ENCODE measurements at places on chromosomes 6 and 20.

GRCh38 chr20:458776-459175 lies 3.6 kb downstream of the TBC1D20 start:
- DNase-seq: no peak

DNA sequence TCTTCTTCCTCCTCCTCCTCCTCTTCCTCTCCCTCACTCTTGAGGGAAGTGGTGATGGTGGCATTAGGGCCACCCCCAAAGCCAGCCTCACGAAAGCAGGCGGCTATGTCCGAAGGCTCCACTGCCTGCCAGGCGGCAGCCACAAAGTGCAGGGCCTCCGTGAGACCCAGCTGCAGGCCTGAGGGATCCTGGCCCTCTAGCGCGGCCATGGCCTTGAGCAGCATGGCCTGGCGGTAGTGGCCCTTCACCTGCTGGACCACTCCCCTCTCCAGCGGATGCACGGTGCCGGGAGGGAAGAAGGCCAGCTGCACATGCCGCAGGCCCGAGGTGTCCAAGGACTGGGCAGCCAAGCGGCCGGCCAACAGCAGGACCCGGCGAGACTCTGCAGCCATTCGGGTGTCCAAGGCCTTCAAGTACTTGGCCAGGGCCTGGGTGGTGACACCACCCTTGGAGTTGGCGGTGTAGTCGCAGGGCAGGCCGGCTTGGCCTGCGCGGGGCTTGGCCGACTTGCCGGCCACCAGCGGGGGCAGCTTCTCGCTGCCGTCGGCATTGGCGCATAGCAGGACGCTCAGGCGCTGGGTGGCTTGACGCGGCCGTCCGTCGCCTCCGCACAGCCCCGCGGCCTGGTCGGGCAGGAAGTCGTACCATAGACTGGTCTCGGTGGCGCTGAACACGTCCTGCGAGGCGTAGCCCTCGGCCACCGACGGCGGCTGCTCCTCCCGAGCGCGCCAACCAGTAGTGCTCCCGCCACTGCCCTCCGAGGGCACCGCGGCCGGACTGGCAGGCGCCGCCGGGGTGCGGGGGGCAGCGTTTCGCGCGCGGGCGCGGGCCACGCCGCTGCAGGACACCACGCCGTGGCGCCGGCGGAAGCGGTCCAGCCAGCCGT lies 1.1 kb downstream of the CENPB start:
- no peak for DNase-seq

DNA sequence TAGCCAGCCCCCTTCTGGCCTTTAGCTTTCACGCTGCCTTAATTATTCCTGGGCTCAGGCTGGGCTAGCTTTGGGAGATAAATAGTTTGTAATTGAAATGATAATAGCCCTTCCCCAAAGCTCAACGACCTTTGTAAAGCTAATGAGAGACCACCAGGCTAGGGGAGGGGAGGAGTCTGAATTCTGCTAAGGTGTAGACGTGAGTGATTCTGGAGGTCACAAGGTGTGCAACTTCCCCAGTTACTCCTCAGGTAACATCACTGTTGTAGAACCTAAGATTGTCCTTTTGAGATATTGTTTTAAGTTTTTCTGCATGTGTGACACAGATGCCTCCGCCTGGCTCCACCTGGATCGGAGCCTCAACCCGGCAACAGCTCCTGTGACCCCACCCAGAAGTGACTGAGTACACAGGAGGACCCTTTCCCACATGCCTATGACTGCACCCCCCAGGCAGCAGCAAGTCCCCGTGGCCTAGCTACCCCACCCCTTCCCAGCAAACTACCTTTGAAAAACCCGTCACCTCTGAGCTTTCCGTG lies 5.8 kb upstream of the GPR31 start:
- DNase-seq: no peak

DNA sequence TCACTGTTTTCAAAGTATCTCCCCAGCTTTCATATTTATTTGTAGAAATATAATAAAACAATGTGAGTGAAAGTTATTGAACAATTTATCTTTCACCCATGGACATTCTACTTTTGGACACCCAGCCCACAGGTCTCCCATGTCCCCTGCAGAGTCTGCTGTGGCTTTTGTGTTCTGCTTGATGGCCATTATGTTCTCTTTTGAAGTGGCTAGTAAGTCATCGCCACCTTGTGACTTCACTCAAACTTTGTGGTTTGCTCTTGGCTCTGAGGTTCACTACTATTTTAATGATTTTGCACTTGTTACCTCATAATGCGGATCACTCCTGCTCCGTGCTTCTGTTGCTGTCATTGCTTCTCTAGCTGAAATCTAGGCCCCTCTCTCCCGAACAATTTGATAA lies 10.2 kb upstream of the DEFB113 start:
- DNase-seq: no peak

DNA sequence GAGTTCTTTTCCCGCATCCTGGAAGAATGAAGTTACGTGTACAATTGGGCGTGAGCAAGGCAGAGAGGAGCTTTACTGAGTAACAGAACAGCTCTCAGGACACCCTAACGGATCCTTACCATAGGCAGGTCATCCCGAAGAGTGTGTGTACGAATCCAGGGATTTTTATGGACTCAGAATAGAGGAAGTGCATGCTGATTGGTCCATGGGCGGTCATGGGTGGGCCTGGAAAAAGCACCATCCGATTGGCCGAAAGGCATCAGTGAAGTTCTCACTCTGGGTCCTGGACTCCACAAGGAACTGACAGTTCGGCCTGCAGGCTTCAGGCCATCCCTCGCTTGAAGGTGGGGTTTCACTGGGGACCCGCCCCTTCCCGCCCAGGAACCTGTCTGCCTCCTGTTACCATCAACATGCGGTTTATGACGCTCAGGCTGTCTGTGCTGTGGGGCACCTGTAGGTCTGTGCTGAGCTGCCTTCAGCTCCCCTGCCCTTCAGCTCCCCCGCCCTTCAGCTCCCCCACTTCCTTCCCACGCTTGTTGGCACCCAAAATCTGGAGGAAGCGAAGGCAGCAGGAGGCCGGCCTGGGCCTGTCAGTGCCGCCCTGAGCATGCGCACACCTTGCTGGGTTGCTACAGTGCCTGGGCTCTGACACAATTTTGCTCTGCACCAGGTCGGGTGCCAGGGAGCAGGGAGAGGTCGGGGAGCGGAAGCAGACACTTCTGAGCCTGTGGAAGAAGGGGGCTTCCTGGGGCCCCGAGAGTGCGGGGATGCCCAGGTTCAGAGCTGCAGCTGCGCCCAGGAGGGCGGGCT lies 57.9 kb upstream of the MANEA start:
- no peak for DNase-seq

DNA sequence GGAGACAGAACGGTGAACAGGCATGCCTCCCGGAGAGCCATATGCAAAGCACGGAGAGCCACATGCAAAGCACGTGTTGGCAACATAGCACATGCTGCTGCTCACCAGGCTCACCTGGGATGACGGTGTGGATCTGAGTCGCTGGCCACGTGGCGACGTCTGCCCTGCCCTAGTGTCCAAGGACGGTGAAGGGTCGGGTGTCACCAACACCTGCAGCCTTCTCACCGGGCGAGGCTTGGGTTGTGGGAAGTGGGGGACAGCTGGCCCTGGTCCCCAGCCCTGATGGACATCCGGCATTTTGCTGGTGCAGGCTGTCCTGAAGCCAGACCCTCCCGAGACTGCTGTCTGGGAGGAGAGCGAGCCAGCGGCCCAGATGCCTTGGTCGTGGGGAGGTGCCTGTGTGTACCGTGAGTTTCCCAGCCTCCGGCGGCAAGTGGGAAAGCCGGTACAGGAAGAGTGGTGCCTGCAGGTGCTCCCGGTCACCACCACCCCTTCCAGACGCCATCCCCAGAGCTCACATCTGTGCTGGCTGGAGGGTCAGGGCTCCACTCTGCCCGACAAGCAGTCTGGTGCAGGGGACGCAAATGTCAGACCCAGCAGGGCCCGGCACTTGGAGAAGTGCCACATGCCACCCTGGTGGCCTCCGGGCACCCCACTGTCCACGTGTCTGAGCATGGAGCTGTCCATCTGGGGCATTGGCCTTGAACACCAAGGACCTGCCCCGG lies 5.9 kb upstream of the ADRM1 start:
- DNase-seq: no peak

GRCh38 chr20:57290178-57290484 lies 23.7 kb upstream of the BMP7 start:
- DNase-seq: no peak

DNA sequence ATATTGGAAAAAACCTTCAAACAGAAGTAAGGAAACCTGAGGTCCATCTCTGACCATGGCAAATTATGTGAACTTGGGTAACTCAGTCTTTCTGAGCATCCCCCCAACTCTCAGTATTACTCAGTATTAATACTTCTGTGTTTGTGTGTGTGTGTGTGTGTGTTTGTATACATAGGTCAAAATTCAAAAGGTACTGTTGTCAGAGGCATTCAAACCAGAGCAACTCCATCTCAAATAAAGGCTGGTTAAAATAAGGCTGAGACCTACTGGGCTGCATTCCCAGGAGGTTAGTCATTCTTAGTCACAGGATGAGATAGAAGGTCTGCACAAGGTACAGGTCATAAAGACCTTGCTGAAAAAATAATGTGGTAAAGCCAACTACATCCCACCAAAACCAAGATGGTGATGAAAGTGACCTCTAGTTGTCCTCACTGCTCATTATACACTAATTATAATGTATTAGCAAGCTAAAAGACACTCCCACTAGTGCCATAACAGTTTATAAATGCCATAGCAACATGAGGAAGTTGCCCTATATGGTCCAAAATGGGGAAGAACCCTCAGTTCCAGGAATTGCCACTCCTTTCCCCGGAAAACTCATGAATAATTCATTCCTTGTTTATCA lies 33.3 kb upstream of the SLC22A16 start:
- peak; percentile 54 for DNase-seq

DNA sequence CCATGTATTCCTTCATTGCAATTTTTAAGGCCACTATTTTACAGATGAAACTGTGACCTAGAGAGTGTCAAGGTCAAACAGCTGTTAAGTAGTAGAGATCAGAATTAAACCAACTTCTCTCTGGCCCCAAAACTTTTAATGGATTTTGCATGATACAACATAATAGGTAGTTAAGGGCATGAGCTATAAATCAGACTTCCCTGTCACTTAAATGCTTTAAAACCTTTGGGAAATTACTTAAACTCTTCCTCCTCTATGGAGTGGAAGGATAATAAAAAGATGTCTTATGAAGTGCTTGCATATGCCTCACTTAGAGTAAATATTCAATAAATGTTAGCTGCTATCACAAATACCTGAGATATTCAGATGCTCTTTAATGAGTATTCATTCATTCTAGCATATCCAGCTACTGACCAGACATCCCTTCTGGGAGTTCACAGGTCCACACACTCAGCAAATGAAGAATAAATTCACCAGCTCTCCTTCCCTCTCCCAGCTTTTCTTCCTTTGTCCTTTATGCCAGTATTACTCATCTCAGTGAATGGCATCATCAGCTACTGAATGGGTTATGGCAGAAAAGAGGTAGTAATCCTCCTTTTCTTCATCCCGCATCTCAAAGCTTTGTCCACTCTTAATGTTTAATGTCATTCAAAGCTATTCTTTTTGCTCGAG lies 36.2 kb downstream of the EYA4 start:
- DNase-seq: no peak

DNA sequence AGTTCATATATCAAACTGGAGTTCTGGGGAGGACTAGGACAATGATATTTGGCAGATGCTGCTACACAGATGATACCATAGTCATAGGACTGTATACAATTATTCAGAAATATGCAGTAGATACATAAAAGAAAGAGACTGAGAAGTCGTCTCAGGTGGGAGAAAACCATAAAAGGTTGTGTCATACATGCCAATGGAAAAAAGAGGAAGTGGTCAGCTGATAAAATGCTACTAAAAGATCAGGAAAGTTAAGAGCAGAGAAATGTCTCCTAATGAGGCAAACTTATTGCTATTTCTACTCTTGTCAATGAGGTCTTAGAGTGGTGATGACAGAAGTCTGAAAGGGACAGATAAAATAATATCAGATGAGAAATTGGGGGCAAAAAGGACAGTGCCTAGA lies 407.6 kb downstream of the COL12A1 start:
- no peak for DNase-seq

DNA sequence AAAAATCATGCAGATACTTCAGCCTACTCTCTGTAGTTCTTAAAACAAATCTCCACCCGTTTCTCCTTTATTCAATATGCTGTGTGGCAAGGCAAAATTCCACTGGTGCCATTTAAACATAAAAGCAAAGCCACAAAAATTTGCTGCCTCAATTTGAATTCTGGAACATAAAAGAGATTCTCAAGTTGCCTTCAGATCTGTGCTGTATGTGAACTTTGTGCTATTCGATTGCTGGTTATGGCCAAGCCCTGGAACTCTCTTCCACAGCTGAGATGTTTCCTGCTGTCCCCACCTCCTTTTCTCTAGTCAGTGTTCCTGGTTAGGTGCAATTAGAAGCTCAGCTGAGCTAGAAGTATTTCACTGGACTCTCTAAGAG lies 395.3 kb upstream of the BTBD3 start:
- no peak for DNase-seq

- peak; percentile 81 for DNase-seq
These were observed 48.2 kb downstream of the MRPL14 start for GRCh38 chr6:44078827-44079671.

DNA sequence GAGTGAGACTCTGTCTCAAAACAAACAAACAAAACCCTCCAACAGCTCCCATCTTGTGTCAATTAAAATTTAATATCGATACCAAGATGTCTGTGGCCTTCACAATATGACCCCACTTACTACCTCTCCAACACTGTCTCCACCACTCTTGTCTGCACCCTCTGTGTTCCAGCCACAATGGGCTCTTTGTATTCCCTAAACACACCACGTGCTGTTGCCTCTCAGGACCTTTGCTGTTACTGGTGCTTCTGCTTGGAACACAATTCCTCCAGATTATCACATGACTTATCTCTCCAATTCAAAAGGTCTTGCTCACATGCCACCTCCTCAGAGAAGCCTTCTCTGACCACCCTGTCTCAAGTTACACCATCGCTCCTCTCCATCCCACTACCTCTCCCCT lies 6.0 kb upstream of the HCK start:
- no peak for DNase-seq

DNA sequence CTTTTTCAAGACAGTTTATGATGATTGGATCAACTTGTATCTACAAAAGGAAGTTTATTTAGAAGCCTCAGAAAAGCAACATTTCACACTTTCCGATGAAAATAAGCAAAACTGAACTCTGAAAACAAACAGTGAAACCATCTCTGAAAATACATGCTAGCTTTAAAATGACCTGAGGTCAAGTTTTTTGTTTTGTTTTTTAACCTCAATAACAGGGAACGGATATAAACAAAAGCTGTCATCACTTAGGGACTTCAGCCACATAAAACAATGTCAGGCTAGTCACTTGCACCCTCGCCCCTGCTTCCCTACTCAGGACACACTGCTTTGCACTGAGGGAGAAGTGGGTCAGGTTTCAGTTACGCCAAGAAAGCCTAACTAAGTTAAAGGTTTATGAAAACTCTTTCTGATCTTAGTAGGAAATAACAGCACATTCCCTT lies 11.6 kb downstream of the BACH2 start:
- DNase-seq: no peak

Data from umbilical cord (tissue), 2 donors.